Hypothalamus (tissue), 51 donors: ENCODE measurements at places on chromosomes 1 and 21.

DNA sequence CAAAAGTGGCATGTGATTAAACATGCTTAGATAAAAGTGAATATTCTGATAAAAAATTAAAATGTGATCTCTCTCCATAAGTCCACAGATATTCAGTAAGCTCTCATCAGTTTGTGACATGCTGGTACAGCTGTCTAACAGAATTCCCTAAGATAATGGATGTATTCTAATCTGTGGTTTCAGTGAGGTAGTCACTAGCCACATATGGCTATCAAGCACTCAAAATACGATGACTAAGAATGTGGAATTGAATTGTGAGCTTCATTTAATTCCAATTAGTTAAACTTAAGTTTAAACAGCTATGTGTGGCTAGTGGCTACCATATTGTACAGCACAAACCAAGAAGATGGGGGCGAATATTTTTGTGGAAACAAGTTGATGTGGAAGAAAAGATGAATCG lies 4.1 kb upstream of the REG4 start:
- DNase-seq: no peak

GRCh38 chr1:36446271-36446670 lies 4.0 kb downstream of the OSCP1 start:
- DNase-seq: no peak

- no peak for DNase-seq
Observed at GRCh38 chr1:186194107-186194756, 180.8 kb downstream of the TPR start.

- no peak for DNase-seq
Observed at GRCh38 chr1:33577663-33578062, 105.2 kb downstream of the ZSCAN20 start.

- DNase-seq: no peak
Observed at GRCh38 chr1:54323921-54324250, 82.3 kb downstream of the SSBP3 start.
